Fibroblast of skin of left biceps (primary cell): ENCODE measurements at places on chromosomes 11 and 22.

DNA sequence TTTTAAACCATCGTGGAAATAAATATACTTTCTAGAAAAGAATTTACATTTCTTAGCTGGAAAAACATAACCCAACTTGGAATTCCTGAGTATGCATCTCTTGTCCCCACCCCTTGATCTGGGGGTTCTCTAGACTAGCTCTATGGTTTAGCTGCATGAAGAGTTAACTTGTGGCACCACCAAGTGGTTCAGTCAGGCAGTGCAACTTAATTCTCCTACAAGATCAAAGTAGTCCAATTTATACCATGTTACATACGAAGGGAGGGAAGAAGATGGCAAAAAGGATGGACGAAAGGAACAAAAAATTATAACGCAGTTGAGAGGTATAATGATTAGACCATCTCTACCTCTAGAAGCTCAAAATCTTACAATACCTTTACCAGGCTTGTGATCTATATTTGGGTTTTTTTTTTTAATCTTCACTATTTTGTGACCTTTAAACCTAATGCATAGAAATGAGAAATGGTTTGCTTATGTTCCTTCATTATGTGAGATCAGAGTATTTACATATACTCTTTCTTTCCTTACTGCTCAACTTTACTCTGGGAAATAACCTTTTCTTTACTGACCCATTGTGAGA, 28.5 kb upstream of the ALKBH3 start:
- DNase-seq: peak; percentile 47

DNA sequence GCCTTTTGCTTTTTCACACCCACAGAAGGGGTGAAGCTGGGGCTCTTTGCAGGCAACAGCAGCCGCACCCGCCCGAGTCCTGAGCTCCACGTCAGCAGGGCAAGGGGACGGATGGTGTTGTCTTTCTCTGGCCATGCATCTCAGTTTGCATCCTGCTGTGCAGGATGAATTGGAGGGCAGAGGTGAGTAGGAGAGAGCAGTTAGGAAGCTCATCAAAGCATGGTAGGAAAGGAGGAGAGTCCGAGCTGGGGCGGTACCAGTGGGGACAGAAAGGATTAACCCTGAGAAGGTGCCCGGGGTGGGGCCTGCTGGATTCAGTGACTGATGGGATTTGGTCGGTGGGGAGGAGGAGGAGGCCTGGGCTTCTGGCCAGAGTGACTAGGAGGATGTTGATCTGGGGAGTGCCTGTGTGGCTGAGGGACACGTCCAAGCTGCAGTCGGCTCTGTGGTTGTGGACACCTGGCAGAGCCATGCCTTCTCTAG, 14.6 kb downstream of the FAM83F start:
- DNase-seq: no peak

GRCh38 chr11:1207401-1208143, 15.3 kb upstream of the MUC5B start:
- DNase-seq: no peak

DNA sequence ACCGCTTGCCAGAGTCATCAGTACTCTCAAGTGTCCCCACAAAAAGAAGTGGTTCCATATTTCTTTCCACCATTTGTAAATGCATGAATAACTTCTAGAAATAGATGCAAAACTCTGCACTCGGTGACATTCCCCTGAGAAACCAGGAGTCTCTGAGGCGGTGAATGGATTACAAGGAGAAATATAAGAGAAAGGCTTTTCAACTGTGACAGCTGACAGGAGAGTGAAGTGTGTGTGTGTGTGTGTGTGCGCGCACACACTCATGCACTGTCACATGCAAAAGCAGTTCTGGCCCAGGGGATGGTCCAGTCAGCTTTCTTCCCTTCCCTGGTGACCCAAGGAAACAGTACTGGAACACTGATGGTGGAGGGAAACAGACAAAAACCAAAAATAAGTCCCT, 710.0 kb downstream of the OPCML start:
- no peak for DNase-seq

DNA sequence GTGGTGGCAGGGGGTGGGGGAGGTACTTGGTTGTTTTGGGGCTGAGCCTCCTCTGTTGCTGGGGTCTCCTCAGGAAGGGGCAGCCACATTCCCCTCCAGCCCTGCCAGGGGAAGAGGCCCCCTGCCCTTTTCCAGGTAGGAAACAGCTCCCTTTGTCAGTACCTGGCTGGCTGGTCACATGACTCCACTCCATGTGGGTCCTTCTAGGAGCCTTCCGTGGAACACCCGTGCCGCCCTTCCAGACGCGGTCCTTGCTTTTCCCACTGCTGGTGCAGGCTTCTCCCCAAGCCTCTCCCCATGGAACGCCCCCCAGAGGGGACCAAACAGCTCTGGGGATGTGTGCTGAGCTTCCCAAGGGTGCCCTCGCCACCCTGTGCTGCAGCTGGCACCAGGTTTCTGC, 19.9 kb downstream of the IFT27 start:
- DNase-seq: no peak

DNA sequence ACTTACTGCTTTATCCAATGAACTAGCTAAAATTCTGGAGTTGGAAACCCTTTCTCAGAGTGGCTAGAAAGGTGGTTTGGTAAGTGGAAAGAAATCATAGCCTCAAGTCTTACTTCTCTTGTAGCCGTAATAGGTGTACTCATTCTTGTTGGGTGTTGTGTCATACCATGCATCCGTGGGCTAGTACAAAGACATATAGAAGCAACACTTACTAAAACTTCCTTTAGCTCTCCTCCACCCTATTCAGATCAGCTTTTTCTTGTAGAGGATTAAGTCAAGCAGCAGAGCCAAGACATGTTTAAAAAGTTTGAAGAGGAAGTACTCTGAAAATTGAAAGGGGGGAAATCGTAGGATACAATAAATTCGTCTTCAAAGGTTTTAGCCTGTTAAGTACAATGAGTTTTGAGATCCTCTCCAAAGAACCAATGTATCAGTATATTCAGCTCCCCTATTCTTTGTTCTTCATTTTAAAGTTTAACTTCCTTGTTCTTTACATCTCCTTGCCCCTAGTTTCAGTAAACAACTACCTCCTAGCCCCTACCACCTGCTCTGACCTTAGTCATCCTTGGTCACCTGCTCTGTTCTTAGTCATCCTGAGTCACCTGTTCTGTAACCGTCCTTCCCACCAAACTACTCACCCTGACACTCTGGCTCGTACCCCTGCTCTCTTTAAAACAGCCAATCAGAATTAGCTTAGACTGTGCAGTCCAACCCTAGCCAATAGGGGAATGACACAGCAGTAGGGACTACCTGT, 62.1 kb upstream of the DEUP1 start:
- no peak for DNase-seq

GRCh38 chr11:38547462-38547861, 1949.4 kb upstream of the RAG2 start:
- DNase-seq: no peak

GRCh38 chr11:101063706-101064105, 65.9 kb downstream of the PGR start:
- no peak for DNase-seq

- no peak for DNase-seq
Measured at GRCh38 chr22:40156001-40156516, 21.7 kb upstream of the TNRC6B start.

- no peak for DNase-seq
Measured at GRCh38 chr22:40334060-40334459, 12.2 kb upstream of the ADSL start.

- no peak for DNase-seq
Measured at GRCh38 chr11:91625495-91625894, 599.1 kb upstream of the FAT3 start.

GRCh38 chr11:118623269-118623655, 15.8 kb downstream of the PHLDB1 start:
- DNase-seq: no peak

- no peak for DNase-seq
Measured at GRCh38 chr11:17766073-17766359, 31.4 kb downstream of the KCNC1 start.

- DNase-seq: no peak
Measured at GRCh38 chr22:25709758-25710157, 32.2 kb upstream of the MYO18B start.

GRCh38 chr11:75403037-75403436, 3.7 kb downstream of the RPS3 start:
- no peak for DNase-seq

GRCh38 chr11:10573028-10573427, 4.6 kb upstream of the LYVE1 start:
- no peak for DNase-seq

DNA sequence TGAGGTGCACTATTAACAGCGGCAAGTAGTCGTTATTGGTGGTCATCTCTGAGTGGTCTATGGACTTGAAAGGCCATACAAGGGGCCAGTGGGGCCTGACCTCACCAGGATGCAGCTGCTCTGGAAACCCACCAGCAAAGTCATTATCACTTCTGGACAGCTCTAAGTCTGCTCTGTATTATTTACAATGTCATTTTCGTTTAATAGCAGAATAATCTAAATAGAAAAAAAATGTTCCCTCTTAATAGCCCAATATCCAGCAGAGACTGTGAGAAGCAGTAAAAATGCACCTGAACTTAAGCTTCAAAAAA, 85.0 kb upstream of the EED start:
- no peak for DNase-seq

DNA sequence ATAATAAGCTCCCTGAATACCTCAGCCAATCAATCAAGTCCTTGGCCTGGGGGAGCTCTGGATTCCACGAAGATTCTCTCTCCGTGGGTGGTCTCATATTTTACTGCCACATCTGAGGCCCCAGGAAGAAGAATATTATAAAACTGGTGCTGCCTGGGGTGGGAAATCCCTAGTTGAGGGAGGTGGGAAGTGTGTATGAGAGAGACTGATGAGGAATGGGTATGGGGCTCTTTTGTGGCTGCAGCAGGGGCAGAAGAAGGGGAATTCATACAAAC, 71.5 kb downstream of the SYN3 start:
- no peak for DNase-seq

DNA sequence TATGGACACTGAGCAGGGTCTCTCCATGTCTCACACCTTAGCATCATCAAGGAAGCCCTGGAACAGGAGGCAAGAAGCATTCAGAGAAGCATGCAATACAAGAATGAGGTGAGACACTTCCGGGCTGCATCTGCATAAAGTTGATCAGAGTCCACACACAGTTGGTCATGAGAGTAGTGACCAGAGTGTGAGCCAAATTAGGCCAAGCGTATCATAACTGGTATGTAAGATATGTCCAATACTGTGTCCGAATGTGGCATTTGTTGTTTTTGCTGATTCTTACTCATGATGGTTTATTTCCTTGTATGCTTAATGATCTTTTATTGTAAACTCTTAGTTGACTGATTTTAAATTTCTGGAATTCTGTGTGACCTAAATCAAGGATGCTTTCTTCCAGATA, 315.7 kb downstream of the INSC start:
- DNase-seq: no peak

- DNase-seq: no peak
Measured at GRCh38 chr11:15918212-15918611, 438.1 kb downstream of the SOX6 start.

- DNase-seq: no peak
Measured at GRCh38 chr22:31933406-31933805, 10.9 kb upstream of the YWHAH start.
